ENCODE measurements at places on chromosomes 5 and 9.

- no peak for DNase-seq
Observed at GRCh38 chr5:101153526-101153925, 250.4 kb upstream of the ST8SIA4 start.

DNA sequence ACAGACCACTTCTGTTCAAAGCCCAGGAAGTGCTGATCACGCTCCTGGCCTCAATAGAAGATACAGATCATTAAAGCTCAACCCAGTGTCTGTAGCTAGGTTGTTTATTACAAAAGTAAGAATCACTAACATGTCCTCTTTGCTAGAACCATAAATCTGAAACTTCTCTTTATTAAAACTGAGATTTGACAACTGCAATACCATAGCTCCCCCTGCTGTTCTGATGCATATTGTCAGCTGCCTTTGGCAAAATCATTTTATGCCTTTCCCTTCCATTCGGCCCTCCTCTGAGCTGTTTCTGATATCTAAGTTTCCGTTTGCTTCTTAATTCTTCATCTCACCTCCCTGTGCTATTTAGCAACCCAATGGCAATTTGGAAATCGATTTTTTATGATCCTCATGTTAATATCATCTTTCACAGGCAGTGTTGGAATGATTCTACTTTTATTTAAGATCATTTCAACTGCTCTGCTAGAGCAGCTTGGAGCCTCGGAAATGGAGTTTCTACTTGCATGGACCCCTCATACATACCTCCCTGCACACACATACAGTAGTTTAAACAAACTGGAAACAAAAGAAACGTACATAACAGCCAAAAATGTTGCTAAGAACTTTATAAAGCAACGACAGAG, 998.8 kb downstream of the MAT2B start:
- peak; percentile 20 for DNase-seq

DNA sequence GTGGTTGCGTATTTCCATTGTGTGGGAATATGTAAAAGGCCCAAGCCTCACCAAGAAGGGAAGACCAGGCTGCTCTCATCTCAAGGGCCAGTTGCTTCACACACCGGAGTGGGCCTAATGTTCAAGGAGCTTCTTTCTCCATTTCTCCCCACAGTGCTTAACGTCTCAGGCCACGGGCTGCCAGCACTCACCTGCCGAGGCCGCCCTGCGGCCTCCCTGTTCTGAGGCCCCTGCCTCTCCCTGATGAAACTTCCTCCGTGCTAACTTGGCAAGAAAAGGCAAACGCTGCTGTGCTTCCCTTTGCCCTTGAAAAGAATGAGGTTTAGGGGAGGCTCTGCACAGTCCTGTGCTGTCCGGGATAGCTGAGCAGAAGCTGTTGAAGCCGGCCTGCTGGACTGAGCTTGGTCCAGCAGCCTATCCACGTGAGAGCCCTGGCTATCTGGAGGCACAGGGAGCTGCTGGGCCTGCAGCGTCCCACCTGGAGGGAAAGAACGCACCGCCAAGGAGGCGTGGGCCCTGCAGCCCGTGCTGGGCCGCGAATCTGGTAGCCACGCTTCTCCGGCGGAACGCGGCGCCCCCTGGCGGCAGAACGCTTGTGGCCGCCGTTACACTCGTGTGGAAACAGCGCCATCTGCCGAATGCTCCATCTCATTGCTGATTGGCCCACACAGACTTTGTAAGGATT, 73.5 kb upstream of the PRSS3 start:
- peak; percentile 65 for DNase-seq

DNA sequence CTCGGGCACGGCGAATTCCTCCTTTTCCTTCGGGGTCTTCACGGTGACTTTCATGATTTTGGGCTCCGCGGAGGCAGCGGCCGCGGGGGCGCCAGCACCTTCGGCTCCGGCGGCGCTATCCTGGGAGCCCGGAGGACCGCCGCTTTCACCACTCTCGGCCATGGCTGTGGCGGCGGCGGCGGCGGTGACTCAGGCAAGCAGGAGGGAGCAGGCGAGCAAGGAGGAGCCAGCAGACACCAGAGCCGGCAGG, 315 bp downstream of the UBQLN1 start:
- no peak for DNase-seq

DNA sequence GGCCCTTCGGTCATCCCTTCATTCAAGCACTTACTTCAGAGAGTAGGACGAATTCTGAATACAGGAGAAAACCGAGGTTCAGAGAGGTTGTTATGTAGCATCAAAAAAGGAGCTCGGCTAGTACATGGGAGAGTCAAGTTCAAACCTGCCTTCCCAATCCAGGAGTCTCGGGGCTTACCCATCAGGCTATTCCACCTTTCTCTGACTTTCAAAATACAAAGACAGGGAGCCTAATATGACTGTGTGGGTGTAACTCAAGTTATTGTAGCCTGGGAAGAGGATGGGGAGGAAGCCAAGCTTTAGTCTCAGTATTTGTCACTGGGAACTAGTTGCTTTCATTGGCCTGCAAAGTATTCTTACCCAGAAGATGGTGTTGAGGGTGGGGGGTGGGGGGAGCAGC, 274.8 kb upstream of the PANK3 start:
- no peak for DNase-seq

- DNase-seq: no peak
Observed at GRCh38 chr5:68189171-68189570, 26.4 kb upstream of the PIK3R1 start.

DNA sequence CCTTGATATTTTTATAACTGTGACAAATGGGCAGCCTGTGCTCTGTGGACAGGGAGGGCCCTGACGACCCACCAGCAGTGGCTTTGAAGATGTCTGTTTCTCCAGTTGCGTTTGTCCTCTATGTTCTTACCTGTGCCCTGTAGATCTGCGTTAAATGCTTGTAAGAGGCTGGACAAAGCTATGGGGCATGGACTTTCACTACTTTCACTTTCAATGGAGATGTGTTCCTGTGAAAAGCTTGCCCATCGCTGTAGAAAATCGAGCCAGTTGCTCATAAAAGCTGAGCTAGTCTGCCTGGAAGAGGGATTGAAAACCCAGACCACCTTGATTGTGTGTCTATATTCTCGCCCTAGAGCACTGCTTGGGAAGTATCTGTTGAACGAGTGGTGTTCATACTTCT, 74.1 kb downstream of the PSAT1 start:
- no peak for DNase-seq

DNA sequence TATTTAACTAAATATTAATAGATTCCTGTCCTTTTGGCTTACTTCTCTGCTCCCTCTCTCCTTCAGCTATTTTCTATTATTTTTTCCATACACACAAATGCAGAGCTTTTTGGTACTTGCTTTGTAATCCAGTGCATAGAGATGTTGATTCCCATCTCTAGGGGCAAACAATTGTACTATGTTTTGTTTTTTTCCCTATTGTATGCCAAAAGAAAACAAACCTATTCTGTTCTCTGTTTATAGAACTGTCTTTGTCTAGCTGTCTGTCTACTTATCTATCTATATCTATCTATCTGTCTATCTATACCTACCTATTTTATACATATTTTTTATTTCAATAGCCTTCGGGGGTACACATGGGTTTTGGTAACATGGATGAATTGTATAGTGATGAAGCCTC, 121.6 kb upstream of the LIFR start:
- no peak for DNase-seq

GRCh38 chr9:87878989-87879511, 3.6 kb upstream of the SPATA31E1 start:
- DNase-seq: no peak

- no peak for DNase-seq
Observed at GRCh38 chr5:39648848-39649227, 224.1 kb upstream of the DAB2 start.

DNA sequence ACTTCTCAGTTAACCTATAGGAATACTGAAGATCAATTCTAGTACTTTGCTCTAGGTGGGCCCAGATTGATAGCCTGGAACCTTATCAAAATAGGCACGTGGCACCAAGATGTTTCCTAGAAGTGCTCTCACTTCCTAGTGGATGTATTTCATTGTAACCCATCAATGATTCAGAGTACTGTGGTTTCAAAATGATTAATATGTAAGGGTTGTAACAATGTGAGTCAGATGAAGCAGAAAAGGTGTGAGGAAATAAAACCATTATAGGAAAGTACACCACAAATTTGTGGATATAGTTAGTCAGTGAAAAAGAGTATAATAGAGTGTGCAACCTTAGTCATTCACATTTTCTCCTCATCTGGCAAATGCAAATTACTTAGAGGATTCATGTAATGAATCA, 177.3 kb upstream of the FST start:
- peak; percentile 72 for DNase-seq

GRCh38 chr9:72882117-72882775, 70.6 kb downstream of the ALDH1A1 start:
- DNase-seq: no peak

Measured in HFF-Myc (cell line).